MG63 (cell line): ENCODE measurements at places on chromosomes 6 and 20.

DNA sequence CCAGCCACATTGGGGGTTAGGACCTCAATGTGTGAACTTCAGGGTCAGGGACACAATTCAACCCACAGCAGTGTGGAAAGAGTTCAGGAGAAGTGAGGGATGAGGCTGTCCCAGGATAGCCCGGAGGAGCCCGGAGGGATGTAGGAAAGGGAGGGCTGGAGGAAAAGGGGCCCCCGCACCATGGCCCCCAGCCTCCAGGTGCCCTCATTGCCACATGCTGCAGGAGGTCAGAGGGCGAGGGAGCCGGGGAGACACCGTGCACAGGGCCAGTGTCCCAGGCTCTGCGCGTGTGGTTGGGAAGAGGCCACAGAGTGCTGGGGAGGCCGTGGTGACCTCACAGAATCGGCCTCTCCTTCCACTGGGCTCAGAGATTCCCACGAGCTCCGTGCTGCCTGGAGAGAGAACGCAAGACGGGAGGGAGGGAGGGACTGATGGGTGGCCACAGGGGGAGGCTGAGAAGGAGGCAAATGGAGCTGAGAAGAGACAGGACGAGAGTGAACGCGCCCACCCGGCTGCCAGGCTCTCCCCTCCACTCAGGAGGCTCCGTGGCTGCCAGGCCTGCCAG is 215.1 kb downstream of the DLL1 start:
- DNase-seq = no peak

- peak; percentile 35 for DNase-seq
Observed at GRCh38 chr6:34491091-34491430, 25.2 kb downstream of the PACSIN1 start.

- DNase-seq = no peak
Observed at GRCh38 chr6:166738386-166739116, 111.5 kb upstream of the RPS6KA2 start.

GRCh38 chr6:56406276-56407269 is 159.2 kb upstream of the COL21A1 start:
- DNase-seq = no peak

DNA sequence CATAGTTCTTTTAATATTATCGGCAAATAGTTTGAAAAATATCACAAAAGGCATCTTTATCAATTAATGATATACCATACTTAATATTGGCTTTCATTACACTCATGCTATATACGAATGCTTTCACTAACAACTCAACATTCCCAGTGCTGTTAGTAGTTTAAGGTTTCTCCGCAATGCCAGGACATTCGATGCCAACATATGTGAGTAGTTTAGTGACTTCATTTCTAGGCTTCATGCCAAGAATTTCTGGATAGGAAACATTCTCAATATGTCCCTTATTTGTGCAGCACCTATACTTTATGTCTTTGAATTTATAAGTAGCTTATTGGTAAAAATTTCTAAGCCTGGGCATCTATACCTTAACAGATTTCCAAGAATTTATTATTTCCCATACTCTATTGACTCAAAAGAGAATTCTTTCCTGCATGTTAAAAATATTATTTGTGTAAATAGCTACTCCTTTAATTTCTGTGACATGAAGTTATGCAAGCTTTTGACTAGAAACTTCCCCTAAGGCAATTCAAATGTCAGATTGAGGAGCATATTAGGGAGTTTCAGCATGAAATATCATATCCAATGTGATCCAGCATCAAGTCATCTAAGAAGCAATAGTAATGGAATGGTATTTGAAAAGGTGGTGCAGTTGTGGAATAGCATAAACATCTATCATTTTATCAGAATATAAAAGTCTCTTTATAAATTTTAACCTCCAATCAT is 236.0 kb upstream of the STXBP5 start:
- peak; percentile 52 for DNase-seq

DNA sequence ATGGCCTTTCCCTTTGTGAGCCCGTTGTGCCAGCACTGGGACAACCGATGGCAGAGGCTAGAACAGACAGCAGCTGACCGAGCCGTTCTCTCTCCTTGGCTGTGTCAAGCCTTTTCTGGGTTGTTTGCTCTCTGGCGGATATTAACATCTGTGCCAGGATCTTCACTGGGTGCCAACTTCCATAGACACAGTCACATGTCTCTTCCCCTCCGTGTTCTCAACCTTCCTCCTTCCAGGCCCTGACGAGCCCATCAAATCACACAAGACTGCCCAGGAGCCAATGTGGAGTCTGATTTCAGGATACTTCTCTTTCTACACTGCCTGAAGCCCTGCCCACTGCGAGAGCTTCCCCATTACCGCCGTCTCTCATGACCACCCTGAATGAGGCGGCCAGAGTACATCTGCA is 111.0 kb upstream of the RALGAPA2 start:
- DNase-seq = no peak

DNA sequence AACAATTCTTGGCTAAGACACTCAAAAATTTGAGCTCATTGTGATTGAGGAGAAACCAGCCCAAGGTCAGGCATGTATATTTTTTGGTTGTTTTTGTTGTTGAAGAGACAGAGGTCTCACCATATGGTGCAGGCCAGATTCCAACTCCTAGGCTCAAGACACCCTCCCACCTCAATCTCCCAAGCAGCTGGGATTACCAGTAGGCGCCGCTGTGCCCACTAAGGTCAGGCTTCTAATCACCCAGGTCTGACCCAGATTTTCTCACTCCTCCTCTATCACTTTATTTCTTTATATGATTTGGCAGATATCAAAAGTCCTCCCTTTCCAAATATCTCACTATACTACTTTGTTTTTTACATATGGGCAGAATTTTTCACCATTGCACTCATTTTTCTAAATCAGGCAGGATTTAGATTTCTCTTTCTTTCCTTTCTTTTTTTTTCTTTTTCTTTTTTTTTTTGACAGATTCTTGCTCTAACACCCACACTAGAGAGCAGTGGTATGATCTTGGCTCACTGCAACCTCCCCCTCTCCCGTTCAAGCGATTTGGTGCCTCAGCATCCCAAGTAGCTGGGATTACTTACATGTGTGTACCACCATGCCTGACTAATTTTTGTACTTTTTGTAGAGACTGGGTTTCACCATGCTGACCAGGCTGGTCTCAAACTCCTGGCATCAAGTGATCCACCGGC is 1.7 kb upstream of the C6orf141 start:
- DNase-seq = peak; percentile 37

- DNase-seq = no peak
Observed at GRCh38 chr6:132179955-132180354, 221.3 kb downstream of the MOXD1 start.

- no peak for DNase-seq
Observed at GRCh38 chr6:98821756-98822405, 12.5 kb upstream of the POU3F2 start.

DNA sequence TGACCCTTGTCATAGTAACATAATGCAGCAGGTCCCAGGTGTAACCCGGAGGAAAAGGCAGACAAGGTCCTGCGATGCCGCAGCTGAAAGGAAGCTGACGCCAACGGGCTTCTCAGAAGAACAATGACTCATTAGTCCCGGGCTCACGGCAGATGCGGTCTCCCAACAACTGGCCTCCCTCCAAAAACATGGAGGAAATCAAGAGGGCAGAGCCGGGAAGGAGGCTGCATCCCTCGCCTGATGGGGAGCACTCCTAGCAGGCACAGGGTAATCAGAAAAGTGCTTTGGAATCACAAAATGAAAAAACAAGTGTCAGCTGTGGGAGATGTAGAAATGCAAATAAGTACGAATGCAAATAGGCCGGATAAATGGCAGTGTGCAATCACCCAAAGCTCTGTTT is 165.2 kb upstream of the AGPAT4 start:
- DNase-seq = peak; percentile 89

- no peak for DNase-seq
Observed at GRCh38 chr6:41051873-41052272, 1.1 kb upstream of the APOBEC2 start.

DNA sequence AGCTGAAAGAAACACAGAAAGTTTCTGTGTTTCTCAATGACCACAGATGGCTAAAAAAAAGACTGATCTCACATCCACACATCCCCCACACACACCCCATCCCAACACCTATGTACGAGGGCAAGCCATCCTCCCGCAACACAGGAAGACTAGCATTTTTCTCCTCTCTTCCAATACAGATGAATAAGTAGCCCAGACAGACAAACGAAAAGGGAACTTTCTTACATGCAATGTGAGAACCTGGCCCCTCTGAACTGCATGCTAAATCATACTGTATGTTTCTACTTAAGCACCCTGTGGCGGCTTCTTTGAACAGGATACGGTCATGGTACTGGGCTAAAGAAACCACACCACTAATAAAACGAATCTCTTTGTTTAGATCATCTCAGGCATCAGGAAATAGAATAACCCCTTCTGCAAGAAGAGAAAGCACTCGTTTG is 116.2 kb downstream of the GMDS start:
- DNase-seq = no peak

- no peak for DNase-seq
Observed at GRCh38 chr6:36422714-36423100, 19.9 kb downstream of the PXT1 start.

- DNase-seq = peak; percentile 14
Observed at GRCh38 chr20:1417273-1417672, 24.4 kb upstream of the FKBP1A start.

DNA sequence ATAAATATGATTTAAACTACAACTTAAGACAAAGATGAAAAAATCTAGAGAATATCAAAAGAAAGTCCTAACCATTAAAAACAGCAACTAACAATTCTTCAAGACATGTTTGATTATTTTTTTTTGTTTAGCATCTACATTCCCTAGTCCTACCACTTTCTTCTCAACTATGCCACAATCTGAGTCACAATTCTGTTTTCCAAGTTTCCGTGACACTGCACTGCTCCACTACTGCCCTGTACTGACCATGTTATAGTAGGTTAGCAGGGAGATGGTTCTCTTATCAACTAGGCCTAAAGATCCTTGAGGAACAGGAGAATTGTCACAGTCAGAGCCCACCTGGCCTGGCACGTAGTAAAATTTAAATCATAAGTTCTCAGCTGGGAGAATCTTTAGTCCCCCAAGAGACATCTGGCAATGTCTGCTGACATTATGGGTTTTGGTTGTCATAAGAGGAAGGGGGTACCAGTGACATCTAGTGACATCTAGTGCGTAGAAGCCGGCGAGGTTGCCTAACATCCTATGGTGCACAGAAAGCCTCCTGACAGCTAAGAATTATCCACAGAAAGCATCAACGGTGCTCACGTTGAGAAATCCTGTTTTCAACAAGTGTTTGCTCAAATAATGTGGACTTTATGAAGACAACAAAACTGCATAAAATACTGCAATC is 100.5 kb downstream of the PDE10A start:
- no peak for DNase-seq

- peak; percentile 76 for DNase-seq
Observed at GRCh38 chr6:44128020-44128917, 915 bp downstream of the TMEM63B start.

DNA sequence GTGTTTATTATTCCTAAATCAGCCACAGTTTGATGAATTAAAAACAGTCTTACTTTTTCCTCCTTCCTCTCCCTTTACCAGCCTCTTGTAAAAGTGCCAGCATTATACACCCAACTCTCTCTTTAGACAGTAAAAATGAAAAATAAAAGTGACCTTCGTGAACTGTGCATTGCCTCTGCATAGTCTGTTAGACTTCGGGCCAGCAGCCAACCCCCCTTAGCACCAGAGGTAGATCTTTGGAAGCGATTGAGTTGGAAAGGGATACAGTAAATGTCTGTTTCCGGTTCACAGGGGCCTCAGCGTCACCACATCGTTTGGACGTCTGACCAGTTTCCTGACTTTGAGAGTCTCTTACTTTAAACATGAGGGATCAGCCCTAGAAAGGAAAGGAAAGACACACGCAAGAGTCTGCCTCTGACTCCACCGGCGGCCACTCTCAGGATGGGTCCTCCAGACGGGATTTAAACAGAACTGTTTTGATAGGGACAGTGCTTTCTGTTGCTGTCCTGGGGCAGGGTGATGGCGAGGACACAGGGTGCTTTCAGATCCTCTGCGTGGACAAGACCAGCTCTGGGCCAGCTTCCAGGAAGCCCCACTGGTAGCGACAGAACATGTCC is 206.6 kb upstream of the PREP start:
- peak; percentile 50 for DNase-seq

DNA sequence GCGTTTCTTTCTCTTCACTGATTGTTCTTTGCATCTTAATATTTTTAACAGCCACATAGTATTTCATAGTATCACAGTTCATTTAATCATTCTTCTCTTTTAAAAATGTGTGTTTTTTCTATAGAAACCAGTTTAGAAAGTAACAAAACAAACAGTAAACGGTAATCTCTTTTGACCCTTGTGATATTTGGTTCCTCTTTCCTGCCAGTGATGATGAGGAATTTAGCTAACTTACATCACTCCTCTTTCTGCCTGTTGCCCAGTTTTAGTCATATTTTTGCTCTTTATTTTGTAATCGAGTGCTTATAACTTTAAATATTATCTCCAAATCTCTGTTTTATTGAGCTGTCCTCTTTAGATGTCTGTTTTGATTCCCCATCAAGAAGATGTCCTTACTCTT is 38.1 kb upstream of the ZBTB24 start:
- no peak for DNase-seq

GRCh38 chr6:122033564-122034181 is 365.8 kb upstream of the HSF2 start:
- DNase-seq = no peak

GRCh38 chr6:142878407-142878806 is 66.6 kb downstream of the HIVEP2 start:
- no peak for DNase-seq

GRCh38 chr6:5537967-5538366 is 276.7 kb downstream of the FARS2 start:
- DNase-seq = no peak

DNA sequence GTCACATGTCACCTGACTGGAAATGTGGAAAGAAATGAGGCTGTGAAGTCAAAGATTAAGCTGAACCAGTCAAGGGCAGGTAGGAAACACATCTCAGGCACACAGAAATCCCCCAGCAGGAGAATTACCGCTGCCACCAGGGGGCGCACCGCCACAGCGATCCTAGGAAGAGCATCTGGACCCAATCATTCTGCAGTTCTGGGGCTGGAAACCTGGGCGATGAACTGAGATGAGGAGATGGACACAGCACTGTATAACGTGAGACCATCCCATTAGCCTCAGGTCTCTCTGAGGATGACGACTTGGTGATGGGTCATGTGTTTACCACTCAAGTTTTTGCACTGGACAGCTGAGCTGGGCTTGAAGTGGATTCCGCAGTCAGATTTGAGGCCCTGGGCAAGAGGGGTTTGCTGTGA is 6.5 kb upstream of the SLC24A3 start:
- DNase-seq = peak; percentile 16

- DNase-seq = peak; percentile 85
Observed at GRCh38 chr20:39800548-39800947, 838.4 kb downstream of the DHX35 start.

- no peak for DNase-seq
Observed at GRCh38 chr6:127918506-127919427, 17.9 kb upstream of the THEMIS start.

- no peak for DNase-seq
Observed at GRCh38 chr20:8183526-8183925, 51.5 kb downstream of the PLCB1 start.

DNA sequence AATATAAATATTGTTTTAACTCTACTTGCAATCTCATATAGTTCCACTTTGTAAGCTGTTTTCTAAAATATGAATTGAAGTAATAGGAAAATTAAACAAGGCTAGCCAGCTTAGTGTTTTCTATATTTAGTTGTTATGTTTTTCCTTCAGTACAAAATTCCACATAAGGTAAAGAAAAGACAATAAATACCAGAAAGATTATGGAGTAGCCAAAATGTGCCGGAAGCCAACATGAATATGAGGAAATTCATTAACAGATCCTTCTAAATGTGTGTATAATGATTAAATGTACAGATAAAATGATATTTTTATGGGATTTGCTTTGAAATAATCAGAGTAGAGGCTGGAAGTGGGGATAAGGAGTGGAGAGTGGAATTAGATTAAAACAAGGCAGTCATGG is 52.5 kb upstream of the COL21A1 start:
- no peak for DNase-seq
